HTR-8/SVneo (cell line): ENCODE measurements at places on chromosomes 5 and 9.

DNA sequence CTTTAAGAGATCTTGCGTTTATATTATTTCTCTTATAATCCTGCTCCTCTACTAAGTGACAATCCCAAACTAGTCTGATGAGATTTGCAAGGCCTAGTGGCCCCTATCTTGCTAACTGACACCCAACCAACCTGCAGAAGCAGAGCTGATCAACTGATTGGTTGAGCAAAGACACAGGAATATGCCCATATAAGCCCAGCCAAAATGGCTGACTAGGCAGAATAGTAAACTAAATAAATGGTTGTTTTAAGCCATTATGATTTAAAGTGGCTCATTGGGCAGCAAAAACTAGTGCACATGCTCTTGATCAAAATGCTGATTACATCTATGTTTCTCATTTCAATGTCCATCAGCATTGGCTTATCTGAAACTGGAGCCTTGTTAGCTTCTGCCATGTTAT is 238.0 kb upstream of the PDE4D start:
- no peak for DNase-seq

GRCh38 chr5:135608761-135609443 is 30.1 kb upstream of the CXCL14 start:
- DNase-seq = no peak

- no peak for DNase-seq
Observed at GRCh38 chr9:131854334-131854733, 114.5 kb upstream of the RAPGEF1 start.

GRCh38 chr5:40984884-40985283 is 75.6 kb downstream of the C7 start:
- DNase-seq = no peak

DNA sequence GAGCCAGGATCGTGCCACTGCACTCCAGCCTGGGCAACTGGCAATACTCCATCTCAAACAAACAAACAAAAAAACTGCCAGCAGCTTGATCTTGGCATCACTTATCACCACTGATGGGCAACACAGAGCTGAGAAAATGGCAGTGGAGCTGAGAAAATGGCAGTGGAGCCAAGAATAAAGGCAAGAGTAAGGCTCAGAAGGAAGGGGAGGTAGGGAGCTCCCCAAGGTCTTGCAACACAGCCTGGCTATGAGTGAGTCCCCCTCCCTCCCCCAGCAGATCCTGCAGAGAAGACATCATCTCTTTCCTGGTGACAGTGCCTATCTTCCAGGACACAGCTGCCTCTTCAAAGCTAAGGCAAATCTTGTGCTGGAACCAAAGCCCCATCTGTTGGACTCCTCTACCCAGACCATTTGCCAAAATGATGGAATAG is 70.3 kb downstream of the UGCG start:
- DNase-seq = no peak

DNA sequence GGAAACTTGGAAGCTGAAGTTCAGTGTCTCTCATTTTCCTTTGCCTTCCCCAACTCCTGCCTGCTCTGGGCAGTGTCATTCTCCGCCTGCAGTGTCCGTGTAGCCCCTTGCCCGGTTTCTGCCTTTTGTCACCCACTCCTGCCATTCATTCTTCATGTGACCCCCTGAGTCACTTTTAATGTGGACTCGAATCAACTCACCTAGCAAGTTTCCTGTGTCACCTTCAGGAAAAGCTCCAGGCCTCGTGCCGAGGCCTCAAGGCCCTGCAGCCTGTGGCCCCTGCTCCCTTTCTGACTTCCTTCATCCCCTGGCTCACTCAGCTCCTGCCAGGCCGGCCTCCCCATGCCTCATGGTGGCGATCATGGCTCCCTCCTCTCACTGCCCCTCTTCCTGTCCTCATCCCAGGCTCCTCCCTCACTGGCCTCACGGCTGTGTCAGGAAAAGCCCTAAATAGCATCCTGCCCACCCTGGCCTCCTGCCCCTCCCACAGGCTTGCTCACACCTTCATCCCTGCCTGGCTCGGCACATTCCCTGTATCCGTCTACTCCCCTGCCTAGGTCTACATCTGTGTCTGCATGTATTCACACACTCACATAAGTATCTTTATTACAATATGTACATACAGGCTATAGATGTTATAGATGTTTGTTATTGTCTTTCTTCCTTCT is 294.9 kb downstream of the MED10 start:
- no peak for DNase-seq

GRCh38 chr9:87655731-87656130 is 70.2 kb upstream of the CTSL start:
- DNase-seq = no peak

DNA sequence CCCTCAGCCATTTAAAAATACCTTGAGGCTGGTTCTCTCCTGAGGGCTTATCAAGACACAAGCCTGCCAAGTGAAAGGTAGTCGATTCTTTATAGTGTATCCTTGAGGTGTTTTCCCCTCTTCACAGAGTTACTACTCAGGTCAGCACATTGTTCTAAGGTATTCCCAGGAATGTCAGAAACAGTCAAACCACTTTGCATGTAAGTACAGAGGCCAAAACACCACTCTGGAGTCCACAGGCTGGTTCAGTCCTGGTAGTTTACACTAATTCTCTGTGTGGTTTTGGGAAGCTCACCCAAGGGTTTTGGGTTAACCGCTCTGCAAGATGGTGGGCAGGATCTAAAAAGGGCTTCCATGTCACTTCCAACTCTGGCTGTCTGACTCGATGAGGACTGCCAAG is 162.3 kb upstream of the PPP2R2B start:
- DNase-seq = no peak

DNA sequence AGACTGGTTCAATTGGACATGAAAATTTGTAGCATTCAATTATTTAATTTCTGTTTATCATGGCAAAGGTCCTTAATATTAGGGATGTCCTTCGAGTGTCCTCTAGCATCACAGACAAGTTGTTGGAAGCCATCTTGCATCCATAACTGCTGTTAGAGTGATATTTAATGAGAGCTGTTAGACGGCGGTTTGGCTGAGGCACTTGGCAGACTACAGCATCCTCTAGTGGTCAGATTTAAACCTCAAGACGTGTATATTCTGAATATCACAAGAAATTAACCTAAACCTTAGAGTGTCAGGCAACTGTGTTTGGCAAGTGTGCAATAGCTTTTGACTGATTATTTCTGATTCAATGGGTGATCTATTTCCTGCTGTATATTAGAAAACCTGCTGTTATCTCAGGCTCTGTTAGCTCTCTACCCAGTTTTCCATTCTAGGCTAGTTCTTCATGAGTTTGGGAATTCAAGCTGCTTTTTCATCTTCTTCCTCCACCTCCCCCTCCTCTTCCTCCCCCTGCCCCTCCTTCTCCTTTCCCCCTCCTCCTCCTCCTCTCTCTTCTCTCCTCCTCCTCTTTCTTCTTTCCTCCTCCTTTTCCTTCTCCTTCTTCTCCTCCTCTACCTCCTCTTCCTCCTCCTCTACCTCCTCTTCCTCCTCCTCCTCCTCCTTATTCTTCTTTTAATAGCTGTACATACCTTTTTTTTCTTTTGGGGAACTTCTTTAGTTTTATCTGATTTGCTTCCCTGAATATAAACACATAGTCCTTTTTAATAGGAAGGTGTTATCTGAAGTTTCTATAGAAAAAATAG is 8.6 kb downstream of the SPINK1 start:
- DNase-seq = peak; percentile 12

GRCh38 chr5:44660251-44660650 is 148.5 kb upstream of the MRPS30 start:
- no peak for DNase-seq

DNA sequence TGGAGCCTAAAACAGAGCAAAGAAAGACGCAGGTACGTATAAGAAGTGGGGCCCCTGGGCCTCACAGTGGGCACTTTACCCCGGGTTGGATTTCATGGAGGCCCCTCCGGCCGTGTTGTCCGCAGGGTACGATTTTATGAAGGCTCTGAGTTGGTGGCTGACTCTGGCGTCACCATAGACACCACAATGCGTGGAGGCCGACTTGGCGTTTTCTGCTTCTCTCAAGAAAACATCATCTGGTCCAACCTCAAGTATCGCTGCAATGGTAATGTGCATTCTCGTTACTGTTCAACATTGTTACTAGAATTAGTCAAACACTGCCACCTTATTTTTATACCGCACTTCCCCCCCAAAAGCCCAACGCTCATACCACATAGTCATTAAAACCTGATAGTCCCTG is 47.1 kb downstream of the THBS4 start:
- no peak for DNase-seq

GRCh38 chr9:32877639-32878217 is 94.4 kb downstream of the TMEM215 start:
- DNase-seq = no peak

DNA sequence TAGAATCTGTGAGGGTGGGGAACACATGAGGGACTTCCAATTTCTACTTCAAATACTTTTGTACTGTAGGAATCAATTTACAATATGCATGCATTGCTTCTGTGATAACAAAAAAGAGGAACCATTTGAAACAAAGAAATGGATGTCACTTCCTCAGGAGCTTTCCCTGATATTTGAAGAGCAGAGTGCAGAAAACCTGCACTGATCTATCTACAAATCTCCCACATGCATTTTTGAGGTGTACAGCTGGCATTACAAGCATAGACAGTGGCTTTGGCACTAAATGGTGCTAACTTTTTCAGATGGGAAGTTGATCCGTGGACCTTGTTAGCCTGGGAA is 27.7 kb downstream of the YIPF5 start:
- no peak for DNase-seq

GRCh38 chr5:79793304-79793703 is 103.7 kb downstream of the CMYA5 start:
- no peak for DNase-seq

DNA sequence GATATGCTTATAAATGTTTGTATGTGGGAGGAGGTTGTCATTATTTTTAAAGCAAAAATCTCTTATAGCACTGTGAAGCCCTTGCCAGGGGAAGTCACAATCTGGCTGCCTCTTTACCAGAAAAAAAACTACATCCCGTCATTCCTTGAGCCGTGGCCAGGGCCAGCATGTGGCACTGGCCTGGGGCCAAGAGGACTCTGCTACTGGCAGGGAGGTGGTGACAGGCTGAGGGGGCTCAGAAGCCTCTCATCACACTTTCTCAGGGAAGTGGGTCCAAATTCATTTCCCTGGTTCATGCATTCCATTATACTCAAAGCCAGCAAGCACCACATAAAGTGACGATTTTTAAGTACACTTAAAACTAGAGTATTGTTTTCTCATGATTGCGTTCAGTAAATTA is 457.3 kb downstream of the ZNF608 start:
- no peak for DNase-seq

DNA sequence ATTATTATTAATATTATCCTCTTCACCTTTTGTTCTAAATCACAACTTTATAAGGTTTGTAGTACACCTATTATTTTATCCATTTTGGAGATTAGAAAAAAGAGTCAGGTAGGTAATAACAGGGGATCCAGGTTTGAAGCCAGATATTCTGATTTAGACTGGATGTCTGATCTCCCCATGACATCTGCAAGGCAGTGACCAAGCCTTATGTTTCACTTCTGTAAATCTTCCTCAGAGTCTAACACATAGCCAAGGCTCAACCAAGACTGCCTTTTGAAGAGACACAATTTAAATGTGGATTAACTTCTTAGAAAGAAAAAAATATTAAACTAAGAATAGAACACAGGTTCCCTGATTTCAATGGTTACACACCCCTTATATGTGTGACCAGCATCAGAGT is 44.2 kb downstream of the CETN3 start:
- DNase-seq = no peak

DNA sequence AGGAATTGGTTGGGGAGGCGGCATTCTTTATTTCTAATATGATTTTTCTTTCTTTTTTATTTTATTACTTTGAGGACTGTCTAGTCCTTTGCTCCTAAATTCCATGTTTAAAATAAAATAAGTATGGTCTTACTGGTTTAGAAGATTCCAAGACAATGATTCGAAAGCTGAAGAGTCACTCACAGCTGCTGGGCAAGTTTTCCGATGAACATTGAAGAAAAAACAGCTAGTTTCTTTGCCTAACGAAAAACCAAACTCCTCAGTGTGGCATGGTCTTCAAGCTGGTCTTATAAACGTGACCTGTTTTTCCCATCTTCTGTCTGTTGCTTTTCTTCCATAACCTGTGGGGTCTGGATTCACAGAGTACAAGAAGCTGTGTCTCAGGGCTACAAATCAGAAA is 25.1 kb downstream of the ZNF474 start:
- DNase-seq = no peak

DNA sequence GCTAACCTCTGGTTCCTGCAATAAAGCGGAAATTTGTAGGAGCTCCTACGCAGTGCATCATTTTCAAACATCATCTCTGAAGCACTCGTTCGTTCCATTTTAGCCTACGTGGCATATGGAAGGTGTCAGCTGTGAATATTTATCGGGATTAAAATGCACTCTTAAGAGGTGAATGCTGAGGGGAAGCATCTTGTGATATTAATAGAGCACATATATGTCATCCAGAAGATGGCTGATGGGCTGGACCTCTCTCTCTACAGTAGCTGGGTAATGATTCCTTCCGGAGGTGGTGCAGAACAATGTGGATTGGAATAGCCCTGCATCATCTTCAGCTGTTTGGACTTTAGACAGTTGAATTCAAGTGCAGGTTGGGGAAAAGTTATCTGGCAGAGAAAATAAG is 478.7 kb downstream of the DMAC1 start:
- no peak for DNase-seq

GRCh38 chr5:170745481-170746071 is 37.9 kb upstream of the GABRP start:
- DNase-seq = peak; percentile 62

DNA sequence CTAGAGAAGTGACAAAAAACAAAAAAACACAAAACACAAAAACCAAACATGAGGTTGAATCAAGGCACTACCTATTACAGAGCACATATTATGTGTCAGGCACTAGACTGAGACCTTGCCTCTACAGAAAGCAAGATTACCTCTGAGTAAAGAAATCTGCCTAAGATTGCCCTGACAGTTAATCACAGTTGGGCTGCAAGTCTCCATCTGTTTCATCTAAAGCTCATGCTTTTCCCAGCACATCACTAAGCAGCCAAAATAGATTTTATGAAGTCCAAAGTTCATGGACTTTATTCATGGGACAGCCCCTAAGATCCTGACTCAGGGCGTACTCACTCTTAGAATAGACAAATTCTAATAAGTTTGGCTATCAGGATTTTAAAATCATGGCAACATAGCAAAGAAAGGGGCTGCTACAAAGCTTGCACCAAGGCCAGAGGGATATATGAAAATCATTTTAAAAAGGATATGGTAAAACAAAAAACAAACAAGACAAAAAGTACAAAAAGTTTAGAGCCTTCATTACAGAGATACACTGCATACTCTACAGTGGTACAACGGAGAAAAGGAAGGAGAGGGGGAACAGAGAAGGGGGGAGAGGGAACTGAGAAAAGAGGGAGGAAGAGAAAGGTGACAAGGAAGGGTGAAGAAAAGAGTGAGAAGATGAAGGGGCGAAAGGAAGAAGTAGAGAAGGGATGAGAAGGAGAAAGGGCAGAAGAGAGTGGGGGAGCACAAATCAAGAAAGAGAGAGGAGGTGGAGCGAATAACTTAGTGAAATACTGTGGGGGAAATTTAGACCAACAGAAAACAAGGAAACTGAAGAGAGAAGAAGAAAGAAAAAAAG is 58.2 kb downstream of the RICTOR start:
- DNase-seq = no peak

GRCh38 chr5:168885324-168886120 is 306.4 kb upstream of the PANK3 start:
- no peak for DNase-seq

- peak; percentile 59 for DNase-seq
Observed at GRCh38 chr5:35319333-35320002, 89.2 kb upstream of the PRLR start.
